ENCODE measurements at places on chromosomes 13 and 19.

DNA sequence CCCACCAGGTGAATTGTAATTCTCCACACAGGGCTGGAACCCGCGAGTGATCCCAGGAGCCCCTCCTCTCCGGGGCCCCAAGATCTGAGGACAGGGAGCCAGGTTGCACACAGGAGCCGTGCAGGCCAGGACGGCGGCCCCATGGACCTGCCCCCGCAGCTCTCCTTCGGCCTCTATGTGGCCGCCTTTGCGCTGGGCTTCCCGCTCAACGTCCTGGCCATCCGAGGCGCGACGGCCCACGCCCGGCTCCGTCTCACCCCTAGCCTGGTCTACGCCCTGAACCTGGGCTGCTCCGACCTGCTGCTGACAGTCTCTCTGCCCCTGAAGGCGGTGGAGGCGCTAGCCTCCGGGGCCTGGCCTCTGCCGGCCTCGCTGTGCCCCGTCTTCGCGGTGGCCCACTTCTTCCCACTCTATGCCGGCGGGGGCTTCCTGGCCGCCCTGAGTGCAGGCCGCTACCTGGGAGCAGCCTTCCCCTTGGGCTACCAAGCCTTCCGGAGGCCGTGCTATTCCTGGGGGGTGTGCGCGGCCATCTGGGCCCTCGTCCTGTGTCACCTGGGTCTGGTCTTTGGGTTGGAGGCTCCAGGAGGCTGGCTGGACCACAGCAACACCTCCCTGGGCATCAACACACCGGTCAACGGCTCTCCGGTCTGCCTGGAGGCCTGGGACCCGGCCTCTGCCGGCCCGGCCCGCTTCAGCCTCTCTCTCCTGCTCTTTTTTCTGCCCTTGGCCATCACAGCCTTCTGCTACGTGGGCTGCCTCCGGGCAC is 3.9 kb downstream of the FFAR1 start:
- no peak for DNase-seq

- DNase-seq = no peak
These were observed 80.7 kb downstream of the RNASEH2B start for GRCh38 chr13:50990065-50990817.

DNA sequence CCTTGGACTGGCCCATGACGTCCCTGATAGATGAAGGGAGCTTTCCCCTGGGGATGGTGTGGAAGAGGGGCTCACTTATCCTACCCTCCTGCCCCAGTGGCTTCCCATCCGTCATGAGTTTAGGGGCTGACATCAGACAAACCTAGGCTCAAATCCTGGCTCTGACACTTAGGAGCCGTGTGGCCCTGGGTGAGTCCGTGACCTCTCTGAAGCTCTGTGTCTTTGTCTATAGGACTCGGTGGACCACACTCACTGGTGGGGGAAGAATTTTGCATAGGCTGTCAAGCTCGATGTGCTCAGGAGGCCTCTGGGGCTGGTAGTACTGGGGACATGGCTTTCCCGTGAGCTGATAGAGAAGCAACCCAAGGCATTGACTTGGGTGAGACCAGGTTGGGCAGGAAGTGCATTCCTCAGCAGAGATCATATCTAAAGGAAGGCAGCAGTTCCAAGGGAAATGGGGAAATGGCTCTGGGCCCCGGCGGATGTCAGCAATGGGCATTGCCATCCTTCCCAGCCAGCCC is 17.4 kb upstream of the AP1M2 start:
- no peak for DNase-seq

GRCh38 chr13:43077046-43077445 is 53.7 kb downstream of the DNAJC15 start:
- no peak for DNase-seq

- DNase-seq = no peak
These were observed 47.7 kb upstream of the MAB21L1 start for GRCh38 chr13:35524171-35524570.

- DNase-seq = no peak
These were observed 9.4 kb downstream of the LCP1 start for GRCh38 chr13:46172531-46172991.

- no peak for DNase-seq
These were observed 14.8 kb downstream of the UBXN6 start for GRCh38 chr19:4442819-4443146.

GRCh38 chr19:8308891-8309291 is 733 bp upstream of the CD320 start:
- no peak for DNase-seq
